ENCODE measurements at places on chromosomes 1 and 21. TPM values are rescaled to one million over a fixed set of nuclear protein-coding genes. Genes with fewer than 3 reads are reported as not detected.

PTGFRN gene
- total RNA-seq: 15.3 TPM

ADAMTS4 gene
- total RNA-seq: 2.4 TPM

ABCA4 gene
- 0.25 TPM for total RNA-seq

FAM78B gene
- 0.86 TPM for total RNA-seq

RNF223 gene
- total RNA-seq: not detected

INAVA gene
- not detected for total RNA-seq

PLA2G5 gene
- total RNA-seq: not detected

SLAMF1 gene
- total RNA-seq: 126 TPM

IL6R gene
- total RNA-seq: 6.4 TPM

IVL gene
- not detected for total RNA-seq

HORMAD1 gene
- total RNA-seq: 0.51 TPM

PRELP gene
- total RNA-seq: not detected

FCRL4 gene
- total RNA-seq: not detected

C1QA gene
- total RNA-seq: not detected

STUM gene
- total RNA-seq: not detected

SLC45A3 gene
- total RNA-seq: 0.27 TPM

CASQ2 gene
- not detected for total RNA-seq

TIPRL gene
- total RNA-seq: 46.1 TPM

FCRL1 gene
- not detected for total RNA-seq

CELA2A gene
- total RNA-seq: not detected

SLC37A1 gene
- 13.7 TPM for total RNA-seq

HUNK gene
- not detected for total RNA-seq

KCNJ15 gene
- total RNA-seq: 0.34 TPM

RIIAD1 gene
- total RNA-seq: not detected

SPRR1A gene
- not detected for total RNA-seq

FYB2 gene
- not detected for total RNA-seq

COL24A1 gene
- 0.07 TPM for total RNA-seq

C1QC gene
- total RNA-seq: not detected

E2F2 gene
- total RNA-seq: 72.5 TPM

RGS18 gene
- total RNA-seq: 0.20 TPM

INSRR gene
- 0.63 TPM for total RNA-seq

DPYD gene
- total RNA-seq: 39.1 TPM

CYP4A22 gene
- not detected for total RNA-seq

IL10RB gene
- 35.7 TPM for total RNA-seq

FMO2 gene
- total RNA-seq: not detected

PLA2G4A gene
- total RNA-seq: not detected

TRPM2 gene
- 35.6 TPM for total RNA-seq

MROH7 gene
- not detected for total RNA-seq

GJB4 gene
- not detected for total RNA-seq

OR2T29 gene
- total RNA-seq: not detected

LYPLAL1 gene
- 17.3 TPM for total RNA-seq

PROX1 gene
- not detected for total RNA-seq

Measured in T-helper 1 cell treated with Interleukin-12 subunit alpha and Interleukin-12 subunit beta and Interleukin-4 antibody, amounts not matched to agents 30 ng/mL and 1 ng/mL, for 36 hours (primary cell).